ENCODE measurements at places on chromosomes 2 and 18.

DNA sequence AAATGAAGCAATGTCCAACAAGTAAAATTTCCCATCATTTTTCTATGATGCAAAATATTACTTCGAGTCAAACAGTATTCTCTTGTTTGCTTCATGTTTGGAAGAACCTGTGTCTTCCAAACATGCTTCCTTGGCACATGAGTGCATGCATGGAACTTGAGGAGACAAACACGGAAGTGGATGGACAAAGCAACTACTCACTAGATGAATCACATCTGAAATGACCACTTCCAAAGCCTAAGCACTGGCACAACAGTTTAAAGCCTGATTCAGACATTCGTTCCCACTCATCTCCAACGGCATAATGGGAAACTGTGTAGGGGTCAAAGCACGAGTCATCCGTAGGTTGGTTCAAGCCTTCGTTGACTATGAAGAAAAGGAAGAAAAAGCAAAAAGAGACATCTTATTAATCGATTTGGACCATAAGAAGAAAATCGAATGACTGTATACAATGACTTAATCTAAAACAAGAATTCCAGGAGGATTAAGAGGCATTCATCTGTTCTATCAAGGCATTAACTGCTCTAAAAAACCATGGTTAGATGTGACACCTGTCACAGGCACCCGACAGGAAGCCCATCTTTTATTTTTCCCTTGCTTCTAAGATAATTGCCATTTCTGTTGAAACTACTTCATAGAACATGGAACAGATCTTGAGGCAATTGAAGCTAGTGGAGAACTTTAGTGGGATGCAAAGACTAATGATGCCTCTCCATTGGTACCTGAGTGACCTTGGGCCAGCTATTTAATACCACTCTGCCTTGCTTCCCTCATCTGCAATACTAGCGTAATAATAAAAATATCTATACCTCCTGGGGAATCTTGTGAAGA lies 56.0 kb downstream of the ATIC start:
- DNase-seq, result peak; percentile 92

DNA sequence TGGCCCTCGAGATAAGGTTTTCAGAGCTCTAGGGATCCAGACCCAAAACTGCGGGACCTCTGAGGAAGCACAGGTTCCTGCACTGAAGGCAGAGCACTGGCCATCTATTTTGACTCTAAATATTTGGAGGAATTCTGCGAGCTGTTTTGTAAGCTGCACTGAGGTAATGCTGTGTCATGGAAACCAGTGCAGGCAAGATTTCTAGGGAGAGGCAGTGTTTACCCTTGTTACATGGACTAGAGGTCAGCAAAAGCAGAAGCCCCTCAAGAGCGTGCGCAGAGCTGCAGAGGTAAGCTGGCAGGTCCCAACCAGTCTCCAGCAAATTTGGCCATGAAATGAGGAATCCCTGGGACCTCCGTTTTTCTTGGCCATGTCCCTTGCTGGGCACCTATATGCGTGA lies 137.3 kb downstream of the RNF152 start:
- DNase-seq, result no peak

DNA sequence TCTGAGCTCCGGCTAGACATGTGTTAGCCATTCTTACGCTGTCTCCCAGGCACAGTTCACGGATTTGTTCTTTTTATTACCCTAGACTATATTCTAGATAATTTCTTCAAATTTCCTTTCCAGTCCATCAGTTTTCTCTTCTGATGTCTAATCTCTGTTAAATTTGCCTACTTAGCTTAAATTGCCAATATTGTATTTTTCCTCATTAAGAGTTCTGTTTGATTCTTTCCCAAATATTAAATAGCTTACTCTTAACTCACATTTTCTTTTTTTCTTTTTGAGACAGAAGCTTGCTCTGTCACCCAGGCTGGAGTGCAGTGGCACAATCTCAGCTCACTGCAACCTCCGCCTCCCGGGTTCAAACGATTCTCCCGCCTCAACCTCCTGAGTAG lies 21.2 kb downstream of the CROCC2 start:
- no peak for DNase-seq

DNA sequence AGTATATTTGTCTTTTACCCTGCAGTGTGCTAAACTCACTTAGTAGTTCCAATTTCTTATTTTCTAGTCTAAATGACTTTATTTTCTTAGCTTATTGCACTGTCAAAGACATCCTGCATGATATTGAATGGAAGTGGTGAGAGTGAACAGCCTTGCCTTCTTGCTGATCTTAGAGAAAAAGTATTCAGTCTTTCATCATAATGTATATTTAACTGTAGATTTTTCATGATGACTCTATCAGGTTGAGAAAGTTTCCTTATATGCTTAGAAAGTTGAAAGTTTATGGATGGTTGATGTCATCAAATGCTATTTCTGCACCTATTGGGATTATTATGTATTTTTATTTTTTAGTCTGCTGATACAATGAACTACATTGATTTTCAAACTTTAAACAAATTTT lies 21.3 kb upstream of the COL3A1 start:
- DNase-seq, result no peak

DNA sequence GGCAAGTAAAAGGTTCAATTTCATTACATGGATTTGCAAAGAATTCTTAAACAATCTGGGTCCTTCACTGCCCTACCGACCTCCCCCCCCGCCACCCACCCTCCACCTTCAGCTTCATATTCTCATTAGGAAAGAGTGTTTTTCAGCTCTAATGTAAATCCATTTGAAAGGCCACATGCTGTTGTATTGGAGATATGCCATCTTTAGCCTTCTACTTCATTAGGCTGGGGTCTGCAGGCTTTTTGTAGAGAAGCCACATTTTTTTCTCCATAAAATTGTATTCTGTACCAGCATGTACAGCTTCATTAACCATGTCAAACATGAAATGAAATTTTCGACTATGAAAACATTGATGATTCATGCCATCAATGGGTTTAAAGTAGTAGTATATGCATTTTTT lies 42.8 kb upstream of the THUMPD2 start:
- no peak for DNase-seq

GRCh38 chr2:8679827-8680731 lies 1.8 kb upstream of the ID2 start:
- DNase-seq, result peak; percentile 79

DNA sequence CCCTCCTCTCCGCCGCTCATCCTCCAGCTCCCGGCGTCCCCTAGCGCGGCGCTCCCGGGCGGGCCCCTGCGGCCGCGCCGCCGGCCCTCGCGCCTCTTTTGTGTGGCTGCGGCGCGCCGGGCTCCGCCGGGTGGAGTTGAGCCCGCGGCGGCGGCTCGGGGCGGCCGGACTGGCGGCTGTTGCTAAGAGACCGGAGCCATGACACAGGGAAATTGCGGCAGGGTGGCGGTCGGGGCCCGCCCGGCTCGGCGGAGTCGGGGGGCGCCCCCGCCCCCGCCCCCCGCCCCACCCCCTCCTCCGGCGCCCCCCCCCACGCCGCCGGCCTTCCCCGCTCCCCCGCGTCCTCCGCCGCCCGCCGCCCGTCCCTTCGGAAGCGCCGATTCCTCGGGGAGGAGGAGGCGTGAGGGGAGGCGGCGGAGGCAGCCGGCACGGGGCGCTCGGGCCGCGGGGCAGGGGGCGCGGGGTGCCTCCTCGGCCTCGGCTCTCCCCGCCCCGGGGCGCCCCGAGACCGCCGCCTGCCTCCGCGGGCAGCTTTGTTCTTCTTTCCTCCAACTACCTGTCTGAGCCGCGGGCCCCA lies at the start of gene TMEM200C:
TSS of gene TMEM200C (minus strand) at position 224 of the 577 bp plus-strand sequence. CDS start 3,459 bp downstream, outside the sequence.
- DNase-seq, result peak; percentile 36

- DNase-seq, result peak; percentile 75
Measured at GRCh38 chr2:236177604-236177966, 9.4 kb upstream of the GBX2 start.

- DNase-seq, result peak; percentile 8
Measured at GRCh38 chr2:28901202-28901601, 6.7 kb downstream of the WDR43 start.
